ENCODE measurements at places on chromosomes 16 and 17.
A peak's percentile ranks its signal among the peaks of the same experiment; 100 is the strongest.

DNA sequence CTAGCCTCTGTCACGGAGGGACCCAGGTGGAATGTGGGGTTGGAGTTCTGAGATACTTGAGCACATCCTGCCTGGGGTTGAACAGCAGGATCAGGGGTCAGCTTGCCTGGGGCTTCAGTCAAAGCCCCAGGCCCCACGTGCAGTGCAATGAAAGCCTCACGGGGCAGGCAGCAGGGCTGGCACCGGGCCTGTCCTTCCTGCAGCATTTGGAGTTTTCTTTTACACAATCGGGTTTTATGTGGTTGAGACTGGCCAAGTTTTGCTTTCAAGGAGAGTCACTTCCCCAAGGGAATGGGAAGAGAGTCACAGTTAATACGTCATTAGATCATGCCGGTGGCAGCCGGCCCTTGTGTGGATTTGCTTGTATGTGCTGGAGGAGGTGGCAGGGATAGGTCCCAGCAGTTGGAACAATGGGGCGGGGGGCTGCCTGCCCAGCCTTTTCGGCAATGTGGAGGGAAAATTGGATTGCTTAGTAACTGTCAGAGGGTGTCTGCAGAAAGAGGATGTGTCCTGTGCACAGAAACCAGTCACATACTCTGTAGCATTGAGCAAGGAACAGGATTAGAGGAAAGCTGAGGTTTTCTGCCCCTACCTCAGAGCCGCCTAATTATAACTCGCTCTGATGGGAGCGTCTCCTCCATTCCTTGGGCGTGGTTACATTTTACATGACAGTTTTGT lies 4.5 kb downstream of the RMI2 start:
- no peak for DNase-seq

GRCh38 chr16:4388271-4389021 lies 16.8 kb downstream of the VASN start:
- no peak for DNase-seq

DNA sequence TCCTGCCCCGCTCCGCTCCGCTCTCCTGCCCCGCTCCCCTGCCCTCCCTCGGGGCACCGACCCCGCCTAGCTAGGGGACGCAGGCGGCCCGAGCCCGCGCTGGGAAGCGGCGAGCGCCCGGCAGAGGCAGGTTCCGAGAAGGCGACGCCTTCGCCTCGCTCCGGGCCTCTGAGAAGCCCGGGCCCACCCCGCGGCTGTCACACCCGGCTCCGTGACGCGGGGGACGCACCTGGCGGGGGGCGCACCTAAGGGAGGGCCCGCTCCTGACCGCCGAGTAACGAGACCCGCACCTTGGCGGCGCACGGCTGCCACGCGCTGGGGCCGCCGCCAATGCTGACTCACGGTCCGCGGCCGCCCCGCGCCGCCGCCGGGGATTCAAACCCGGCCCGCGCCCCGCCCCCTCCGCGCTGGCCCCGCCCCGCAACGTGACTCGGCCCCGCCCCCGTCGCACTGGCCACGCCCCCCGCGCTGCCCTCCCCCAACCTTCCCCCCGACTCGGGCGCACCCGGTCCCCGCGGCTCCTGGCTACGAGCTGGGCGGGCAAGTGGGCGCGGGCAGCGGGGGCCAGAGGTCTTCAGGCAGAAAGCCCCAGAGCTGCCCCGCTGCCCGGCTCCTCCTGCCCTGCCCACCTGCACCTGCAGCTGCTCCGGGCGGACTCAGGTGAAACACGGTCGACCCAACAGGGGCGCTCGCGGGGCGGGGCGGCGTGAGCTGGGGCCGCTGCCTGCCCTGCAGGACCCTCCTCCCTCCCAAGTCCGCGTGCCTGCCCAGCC lies 27.8 kb downstream of the GNPTG start:
- peak; percentile 69 for DNase-seq

DNA sequence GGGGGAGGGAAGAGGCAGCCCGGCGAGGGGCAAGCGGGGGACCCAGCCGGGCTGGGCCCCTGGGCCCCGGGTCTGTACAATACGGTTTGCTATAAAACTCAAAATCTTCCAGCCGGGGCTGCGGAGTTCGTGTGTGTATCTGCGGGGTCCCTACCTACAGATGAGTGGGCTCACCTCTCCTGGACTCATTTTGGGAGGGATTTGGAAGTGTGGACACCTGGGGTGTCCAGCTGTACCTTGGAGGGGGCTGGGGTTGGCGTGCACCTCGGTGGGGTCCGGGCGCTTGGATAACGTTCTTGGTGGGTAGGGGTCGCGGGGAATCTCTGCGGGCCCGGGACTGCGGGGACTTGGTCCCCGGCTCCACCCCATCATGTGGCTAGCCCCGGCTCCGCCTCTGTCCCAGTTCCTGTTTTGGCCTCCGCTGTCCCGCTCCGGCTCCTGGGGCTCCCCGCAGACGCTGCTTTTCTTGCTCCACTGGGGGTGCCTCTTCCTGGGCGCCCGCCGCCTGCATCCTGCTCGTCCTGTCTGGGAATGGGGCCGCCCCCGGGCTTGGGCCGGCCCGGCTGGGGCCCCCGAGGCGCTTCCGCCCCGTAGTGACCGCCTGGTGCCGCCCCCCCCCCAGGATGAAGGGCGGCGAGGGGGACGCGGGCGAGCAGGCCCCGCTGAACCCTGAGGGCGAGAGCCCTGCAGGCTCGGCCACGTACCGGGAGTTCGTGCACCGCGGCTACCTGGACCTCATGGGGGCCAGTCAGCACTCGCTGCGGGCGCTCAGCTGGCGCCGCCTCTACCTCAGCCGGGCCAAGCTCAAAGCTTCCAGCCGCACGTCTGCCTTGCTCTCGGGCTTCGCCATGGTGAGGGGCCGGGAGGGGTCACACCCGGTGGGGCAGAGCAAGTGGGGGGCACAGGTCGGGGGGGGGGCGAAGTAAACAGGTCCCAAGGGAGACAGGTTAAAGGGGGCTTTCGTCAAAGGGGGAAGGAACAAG lies at the start of gene ORAI3:
TSS of gene ORAI3 (plus strand) at position 402 of the 983 bp plus-strand sequence. CDS start at position 624, 222 bp downstream.
- no peak for DNase-seq

DNA sequence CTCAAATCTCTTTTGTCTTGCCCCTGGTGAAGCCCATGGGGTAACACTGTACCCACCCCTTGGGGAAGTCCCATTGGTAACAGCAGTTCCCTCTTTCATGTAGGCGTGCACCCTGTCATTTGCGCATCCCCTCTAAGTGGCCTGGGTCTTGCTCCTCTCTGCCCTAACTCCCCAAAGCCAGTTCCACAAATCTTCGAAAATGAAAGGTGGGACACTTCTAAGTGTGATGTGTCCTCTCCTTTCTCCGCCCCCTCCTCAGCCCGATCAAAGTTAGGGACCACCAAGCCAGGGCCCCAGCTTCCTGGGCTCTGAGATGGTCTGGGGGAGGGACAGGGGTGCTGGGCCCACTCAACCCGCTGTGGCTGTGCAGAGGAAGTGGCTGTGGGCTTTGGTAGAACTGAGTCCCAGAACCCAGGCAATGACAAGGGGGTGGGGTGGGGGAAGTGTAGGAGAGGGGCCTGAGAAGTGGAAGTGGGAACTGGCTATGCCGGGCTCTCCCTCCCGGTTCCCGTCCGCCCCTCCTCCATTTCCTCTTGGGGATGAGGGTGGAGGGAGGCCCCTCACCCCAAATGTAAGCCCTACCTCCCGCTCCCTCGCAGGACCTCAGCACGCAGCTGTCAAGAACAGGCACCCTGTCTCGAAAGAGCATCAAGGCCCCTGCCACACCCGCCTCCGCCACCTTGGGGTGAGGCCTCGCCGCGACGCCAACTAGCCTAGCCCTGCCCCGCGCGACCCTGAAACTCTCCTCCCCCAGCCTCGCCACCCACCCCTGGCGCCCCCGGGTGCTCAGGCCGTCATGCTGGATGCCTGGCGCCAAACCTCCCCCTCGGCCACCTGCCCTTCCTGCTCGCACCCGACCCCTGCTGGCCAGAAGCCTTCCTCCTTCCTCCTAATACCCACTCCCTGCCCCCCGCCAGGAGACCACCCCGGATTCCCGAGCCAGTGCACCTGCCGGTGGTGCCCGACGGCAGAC lies 8.7 kb downstream of the ABI3 start:
- DNase-seq, result no peak

DNA sequence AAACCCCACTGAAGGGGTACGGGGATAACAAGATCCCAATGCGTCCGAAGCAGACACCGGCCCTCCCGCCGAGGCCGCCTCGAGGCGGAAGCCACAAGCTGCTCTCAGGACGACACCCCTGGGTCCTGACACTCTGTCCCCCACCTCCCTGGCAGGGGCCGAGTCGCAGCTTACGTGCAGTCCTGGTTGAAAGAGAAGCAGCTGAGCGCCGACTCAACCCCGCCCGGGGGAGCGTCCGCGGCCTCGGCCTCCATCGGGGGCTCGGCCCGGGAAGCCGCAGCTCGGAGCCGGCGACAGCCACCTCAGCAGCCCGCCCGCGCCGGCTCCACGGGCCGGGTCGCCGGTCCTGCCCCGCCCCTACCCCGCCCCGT lies at the start of gene WIPI1:
TSS of gene WIPI1 (minus strand) at position 329 of the 371 bp plus-strand sequence. CDS start at position 254, 75 bp downstream.
- no peak for DNase-seq

DNA sequence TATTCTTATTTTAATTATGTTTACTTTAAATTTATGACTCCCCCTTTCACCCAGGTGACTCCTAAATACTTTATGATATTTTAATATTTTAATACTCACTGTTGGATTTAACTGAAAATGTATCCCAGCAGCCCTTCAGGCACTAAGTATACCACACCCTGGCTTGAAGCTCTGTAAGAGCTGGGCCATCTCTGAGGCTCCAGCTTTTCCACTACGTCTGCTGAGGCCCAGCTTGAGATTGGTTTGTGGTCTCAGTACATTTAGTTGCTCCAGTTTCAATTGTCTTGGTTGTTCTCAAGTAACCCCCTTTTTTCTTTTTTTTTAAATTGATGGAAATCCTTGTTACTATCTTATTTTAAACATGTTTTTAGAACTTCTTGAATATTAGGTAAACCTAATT lies 27.0 kb upstream of the CAPNS2 start:
- DNase-seq, result no peak

DNA sequence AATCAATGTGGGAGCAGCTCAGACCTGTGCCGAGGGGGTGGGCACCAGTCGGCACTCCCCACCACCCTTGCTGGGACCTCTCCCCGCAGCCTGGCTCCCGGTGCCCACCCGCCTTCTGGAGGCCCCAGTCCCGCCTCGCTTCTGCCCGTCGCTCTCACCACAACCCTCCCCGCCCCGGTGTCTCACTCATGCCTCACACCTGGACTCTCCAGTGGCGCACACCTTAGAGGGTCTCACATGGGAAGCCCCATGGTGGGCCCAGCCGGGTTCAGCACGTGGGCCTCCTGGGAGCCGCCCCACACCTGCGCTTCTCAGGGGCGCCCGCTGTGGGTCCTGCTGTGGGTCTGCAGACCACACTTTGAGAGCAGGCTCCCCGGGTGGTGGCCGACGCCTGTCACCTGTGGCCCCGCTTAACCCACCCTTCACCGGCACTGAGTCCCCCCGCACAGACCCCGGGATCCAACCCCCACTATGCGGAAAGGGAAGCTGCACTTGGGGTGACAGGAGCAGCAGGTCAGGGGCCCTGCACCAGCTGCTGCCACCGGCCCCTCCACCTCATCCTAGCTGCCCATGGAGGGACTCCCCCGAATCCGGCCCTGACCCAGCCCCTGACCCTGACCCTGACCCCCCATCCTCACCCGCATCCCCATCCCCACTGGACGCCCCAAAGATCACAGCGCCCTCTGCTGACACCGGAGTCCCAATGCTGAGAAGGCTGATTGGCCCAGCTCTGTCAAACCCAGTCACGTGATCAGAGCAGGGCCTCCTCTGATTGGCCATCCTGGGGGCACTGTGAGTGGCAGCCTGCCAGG lies 27.4 kb upstream of the SLC38A10 start:
- peak; percentile 47 for DNase-seq

GRCh38 chr16:62701426-62701825 lies 665.2 kb upstream of the CDH8 start:
- no peak for DNase-seq

DNA sequence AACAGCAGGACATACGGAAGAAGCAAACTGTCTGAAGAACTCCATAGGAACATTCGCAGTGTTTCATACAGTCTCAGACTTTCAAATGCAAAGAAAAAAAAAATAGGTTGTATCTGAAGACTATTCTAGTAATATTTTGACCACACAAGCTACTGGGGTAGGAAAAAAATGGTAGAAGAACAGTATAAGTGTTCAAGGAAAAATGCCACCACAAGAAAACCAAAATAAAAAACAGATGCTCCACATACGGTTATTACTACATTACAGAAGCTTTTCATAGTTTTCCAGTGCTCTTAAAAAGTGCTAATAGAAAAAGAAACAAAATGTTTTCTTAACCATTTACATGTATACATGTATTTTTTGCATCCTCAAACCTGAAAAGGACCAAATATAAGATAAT lies 3.7 kb downstream of the NCOR1 start:
- DNase-seq, result no peak

- DNase-seq, result no peak
Measured at GRCh38 chr16:2455081-2455845, 4.6 kb upstream of the TEDC2 start.

- peak; percentile 82 for DNase-seq
Measured at GRCh38 chr17:18182978-18183333, 672 bp upstream of the ALKBH5 start.

GRCh38 chr17:27473748-27474609 lies 17.7 kb downstream of the KSR1 start:
- peak; percentile 72 for DNase-seq

DNA sequence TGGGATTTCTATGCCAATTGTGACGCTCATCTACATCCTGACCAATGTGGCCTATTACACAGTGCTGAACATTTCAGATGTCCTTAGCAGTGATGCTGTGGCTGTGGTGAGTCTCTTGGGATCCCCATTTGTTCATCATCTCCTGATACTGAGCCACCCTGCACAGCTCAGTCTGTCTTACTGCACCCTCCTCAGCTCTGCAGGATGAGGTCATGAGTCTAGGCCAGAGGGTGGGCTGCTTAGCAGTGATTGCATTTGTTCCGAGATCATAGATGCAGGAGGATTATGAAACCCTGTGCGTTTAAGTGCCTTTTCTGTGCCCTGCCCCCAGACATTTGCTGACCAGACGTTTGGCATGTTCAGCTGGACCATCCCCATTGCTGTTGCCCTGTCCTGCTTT lies 19.5 kb downstream of the SLC7A6OS start:
- no peak for DNase-seq

- peak; percentile 12 for DNase-seq
Measured at GRCh38 chr17:33779234-33779591, 475.9 kb upstream of the CCL2 start.

DNA sequence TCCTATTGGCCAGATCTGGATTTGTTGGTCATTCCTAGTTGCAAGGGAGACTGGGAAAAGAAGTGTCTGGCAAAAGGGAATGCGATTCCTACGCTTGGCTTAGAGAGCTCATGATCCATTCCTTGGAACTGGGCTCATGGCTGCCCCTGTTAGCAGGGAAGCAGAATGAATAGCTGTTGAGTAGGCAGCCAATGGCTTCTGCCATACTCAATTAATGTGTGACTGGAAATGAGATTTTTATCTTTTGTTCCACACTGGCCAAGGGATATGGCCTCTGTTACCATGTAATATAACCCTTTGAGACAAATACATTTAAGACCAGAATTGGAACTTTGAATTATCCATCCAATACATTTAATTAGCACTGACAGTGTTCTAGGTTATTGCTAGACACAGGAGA lies 31.0 kb downstream of the FTO start:
- no peak for DNase-seq

- DNase-seq, result peak; percentile 73
Measured at GRCh38 chr17:48678141-48678971, 44.0 kb downstream of the PRAC1 start.

GRCh38 chr17:76570457-76570856 lies 15.2 kb downstream of the ST6GALNAC2 start:
- no peak for DNase-seq

- no peak for DNase-seq
Measured at GRCh38 chr16:17420816-17421215, 49.9 kb downstream of the XYLT1 start.

- no peak for DNase-seq
Measured at GRCh38 chr16:30925632-30925987, 2.2 kb downstream of the FBXL19 start.

All from activated T-cell treated with anti-CD3 and anti-CD28 coated beads for 48 hours (primary cell).